AG09319 (cell line): ENCODE measurements at places on chromosomes 6 and 20.

- DNase-seq = no peak
Observed at GRCh38 chr6:47241742-47242482, 67.8 kb downstream of the TNFRSF21 start.

DNA sequence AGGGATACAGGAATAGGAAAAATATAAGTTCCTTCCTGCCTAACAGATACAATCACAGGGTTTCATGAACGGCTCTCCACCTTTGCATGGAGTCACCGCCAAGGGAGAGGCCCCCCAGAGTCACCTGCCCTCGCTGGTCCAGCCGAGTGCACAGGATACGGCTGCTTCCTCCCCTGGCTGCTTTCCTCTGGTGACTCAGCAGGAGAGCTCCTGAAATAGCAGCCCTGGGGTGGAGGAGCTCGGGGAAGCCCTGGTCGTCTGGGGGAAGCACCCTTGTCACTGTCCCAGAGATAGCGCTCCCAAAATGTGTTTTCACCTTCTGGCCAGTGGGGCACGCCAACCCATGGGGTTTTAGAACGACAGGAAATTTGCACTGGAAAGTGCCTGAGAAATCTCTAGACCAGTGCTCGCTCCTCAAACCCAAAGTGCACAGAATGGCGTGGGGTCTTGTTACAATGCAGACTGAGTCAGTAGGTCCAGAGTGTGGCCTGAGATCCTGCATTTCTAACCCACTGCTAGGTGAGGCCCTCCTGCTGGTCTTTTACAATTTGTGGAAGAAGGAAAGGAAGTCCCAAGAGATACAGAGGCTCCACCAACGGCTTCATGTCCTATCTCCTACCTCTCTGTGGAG is 35.9 kb upstream of the FAM50B start:
- DNase-seq = no peak

- DNase-seq = no peak
Observed at GRCh38 chr6:87155842-87156815, 764 bp downstream of the ZNF292 start.

GRCh38 chr20:44485078-44485829 is 9.6 kb downstream of the TTPAL start:
- no peak for DNase-seq

- no peak for DNase-seq
Observed at GRCh38 chr6:113971741-113972140, 793 bp upstream of the HDAC2 start.

DNA sequence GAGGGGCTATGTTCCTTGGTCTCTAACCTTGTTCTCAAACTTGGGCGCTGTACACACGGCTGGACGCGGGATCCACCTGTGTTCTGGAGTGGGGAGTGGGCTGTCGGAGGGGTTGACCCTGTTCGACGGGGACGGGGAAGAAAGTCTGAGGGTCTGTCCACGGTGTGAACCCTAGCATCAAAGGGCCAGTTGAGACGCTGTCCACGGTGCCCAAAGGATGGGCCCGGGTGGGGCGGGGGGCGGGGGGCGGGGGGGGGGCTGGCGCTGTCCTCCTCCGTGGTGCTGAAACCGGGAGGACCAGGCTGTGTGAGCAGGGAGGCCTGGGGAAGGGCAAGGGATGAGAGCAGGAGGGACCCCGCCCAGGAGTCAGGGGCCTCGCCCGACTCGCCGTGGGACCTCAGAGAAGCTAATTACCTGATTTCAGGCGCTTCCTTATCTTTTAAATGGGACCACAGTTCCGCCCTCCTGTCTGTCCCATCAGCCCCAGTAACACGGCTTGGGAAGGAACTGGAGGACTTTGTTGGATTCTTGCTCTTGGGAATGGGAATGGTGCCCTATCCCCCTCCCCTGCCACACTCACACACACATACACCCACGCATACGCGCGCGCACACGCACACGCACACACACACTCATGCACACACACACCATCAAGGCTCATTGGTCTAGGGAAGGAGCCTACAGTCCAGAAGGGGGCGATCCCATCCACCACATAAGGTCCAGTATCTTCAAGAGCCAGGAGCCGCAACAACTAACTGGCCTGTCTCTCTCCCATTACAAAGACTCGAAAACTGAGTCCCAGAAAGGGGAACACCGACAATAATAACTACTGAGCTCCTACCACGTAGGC is 1.0 kb upstream of the VSTM2L start:
- peak; percentile 31 for DNase-seq

- no peak for DNase-seq
Observed at GRCh38 chr20:51023617-51024155, 779 bp upstream of the KCNG1 start.

DNA sequence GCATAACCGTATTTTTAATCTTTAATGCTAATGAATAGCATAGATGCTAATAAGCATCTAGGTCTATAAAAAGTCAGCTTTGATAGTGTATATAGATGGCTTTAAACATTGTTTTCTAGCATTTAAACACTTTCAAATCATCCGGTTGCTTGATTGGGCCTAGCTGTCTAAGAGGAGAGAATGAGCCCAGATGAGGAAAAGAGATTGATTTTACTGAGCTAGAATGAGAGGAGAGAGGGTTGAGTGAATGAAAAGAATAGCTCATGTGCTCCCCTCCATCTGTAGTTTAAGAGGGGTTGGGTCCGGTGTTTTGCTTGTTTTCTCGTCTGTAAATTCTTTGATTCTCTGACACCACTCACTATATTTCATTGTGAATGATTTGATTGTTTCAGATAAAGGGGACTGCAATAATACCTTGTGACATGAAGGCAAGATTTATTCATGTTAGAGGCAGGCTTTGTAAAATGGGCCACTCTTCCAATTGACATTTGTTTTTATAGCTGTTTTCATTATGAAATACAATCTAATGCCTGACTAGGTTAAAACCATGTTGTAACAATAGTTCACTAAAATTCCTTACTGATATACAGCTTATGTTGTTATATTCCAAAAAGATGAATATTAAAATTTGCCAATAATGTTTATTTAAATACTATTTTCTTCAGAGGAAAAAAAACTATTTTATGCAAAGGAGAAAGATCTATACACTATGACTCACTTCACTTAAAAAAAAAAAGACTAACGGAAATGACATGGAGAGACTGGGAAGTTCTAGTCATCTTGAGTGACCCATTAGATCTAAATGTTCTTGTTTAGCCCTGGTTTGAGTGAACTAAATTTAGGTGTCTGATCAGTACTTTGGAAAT is 3.2 kb downstream of the PTPN1 start:
- DNase-seq = no peak

DNA sequence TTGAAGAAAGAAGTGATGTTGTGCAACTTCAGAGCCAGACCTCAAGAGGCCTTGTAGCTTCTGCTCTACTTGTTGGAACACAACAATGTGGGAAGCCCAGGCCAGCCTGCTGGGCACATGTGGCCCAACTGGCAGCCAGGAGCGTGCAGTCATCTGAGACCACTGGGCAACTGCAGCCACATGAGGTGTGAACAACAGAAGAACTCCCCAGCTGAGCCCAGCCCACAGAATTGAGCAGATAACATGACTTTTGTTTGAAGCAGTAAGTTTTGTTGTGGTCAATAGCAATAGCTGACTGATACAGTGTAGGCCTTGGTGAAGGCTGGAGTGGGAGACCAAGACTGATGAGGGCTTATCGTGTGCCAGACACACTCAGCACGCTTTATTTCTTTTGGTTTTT is 8.6 kb upstream of the ADAM33 start:
- no peak for DNase-seq

GRCh38 chr6:110395221-110395620 is 20.2 kb downstream of the DDO start:
- DNase-seq = no peak

DNA sequence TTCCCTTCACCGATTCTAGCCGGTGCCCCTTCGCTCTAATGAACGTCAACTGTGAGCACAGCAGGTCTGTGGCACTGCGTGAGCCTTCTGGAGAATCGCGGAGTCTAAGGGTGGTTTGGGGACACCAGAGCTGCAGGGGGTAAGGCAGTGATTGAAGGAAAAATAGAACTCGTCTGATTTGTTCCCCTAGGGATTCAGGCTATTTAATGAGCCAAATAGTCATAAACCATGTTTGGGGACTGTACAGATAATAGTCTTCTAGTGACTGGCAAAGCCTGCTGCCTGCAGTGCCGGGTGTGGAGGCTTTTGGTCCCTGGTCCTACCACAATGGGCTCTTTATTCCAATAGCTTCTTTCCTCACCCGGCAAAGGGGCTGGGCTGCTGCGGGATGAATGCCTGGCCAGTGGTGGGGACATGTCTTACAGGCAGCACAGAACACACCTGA is 11.1 kb upstream of the NTSR1 start:
- no peak for DNase-seq

GRCh38 chr6:114375541-114376192 is 32.8 kb upstream of the HS3ST5 start:
- DNase-seq = no peak

DNA sequence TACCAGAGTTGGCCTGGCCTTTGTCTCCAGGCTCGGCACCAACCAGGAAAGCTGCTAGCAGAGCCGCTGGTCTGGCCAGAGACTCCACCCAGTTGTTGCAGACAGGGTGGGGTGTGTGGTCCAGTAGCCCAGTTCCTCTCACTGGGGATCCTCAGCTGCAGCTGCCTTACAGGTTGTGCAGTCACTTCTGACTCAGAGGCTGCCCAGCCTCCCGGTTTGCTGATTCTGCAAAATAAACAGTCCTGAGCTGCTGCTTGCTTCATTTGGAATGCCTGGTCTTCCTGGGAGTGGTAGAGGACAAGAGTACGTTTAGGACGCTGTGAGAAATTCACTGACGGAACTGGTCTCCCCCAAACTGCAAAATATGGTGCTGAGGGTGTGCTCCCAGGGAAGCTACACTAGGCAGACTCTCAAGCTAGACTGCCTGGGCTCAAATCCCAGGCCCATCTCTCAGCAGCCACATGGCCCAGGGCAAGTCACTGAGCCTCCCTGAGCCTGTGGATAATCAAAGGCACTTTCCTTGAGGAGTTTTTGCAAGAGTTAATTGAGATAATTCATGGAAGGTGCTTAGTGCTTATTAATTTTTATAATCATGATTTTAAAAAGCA is 246.1 kb downstream of the TFAP2C start:
- no peak for DNase-seq

DNA sequence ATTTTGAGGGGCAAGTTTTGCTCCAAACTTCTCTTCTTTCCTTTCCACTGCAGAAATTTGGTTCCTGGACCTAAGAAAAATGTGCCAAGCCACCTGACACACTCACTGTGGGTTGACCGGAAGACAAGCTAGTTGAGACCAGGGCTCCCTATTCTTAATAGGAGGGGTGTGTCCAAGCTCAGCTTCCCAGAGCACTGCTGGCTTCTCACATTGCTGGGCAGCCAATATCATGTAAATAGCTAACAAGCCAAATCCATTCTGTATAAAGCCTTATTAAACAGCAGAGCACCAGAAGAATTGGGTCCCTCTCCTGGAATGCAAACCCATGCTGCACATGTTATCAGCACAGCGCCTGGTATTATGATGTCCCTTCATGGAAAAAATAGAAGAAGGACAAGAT is 17.0 kb upstream of the SAMD3 start:
- no peak for DNase-seq

- DNase-seq = no peak
Observed at GRCh38 chr6:56172144-56172543, 75.2 kb downstream of the COL21A1 start.

DNA sequence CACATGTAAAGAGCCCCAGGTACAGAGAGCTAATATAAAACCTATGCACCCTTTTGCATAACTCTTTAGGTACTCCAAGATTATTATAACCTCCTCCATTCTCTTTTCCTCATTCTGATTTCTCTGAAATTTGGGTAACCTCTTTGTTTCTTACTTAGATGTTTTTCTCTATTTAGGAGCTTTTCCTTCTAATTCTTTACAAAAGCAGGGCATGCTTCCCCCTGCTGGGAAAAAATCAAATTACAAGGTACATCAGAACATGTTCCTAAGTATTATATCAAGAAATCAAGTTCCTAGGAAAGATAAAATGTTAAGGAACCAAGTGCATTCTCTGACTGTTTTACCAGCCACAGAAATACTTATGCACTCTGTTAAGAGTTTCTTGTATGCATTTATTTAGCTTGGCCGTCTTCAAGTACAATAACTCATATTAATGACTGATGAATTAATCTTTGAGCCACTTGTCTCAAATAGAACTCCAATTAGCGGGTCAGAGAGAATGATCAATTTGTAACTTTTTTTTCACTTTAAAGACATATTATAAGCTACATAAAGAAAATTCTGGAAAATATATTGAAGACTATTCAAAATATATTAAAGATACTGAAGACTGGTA is 2.1 kb downstream of the KHDRBS2 start:
- DNase-seq = no peak

GRCh38 chr6:15184441-15184861 is 61.4 kb upstream of the JARID2 start:
- no peak for DNase-seq

DNA sequence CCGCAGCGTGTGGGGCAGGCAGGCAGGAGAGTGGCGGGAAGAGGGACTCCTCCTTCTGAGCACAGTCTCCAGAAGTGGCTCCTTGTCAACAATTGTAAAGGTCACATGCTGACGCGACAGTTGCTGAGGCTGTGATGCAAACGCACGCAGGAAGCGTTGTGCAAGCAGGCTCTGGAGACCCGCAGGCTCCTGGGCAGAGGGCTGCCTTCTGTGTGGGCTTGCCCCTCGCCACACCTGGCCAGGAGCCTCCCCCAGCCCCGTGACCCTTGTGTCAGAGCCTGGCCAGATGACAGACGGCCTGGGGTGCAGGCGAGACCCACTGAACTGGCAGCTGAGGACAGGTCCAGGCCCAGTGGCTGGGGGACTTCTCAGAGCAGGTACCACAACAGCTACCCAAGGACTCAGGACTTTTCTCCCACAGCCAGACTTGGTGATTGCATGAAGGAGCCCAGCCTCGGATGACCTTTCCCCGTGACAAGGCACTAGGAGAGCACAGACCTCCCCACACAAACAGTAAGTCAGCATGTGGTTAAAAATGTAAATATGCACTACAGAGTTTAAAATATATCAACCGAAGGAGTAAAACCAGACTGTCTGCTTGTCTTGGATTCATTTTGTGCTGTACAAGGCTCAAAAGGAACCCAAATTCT is 222.1 kb upstream of the RREB1 start:
- no peak for DNase-seq

GRCh38 chr6:82337688-82338257 is 25.8 kb upstream of the TPBG start:
- DNase-seq = no peak

DNA sequence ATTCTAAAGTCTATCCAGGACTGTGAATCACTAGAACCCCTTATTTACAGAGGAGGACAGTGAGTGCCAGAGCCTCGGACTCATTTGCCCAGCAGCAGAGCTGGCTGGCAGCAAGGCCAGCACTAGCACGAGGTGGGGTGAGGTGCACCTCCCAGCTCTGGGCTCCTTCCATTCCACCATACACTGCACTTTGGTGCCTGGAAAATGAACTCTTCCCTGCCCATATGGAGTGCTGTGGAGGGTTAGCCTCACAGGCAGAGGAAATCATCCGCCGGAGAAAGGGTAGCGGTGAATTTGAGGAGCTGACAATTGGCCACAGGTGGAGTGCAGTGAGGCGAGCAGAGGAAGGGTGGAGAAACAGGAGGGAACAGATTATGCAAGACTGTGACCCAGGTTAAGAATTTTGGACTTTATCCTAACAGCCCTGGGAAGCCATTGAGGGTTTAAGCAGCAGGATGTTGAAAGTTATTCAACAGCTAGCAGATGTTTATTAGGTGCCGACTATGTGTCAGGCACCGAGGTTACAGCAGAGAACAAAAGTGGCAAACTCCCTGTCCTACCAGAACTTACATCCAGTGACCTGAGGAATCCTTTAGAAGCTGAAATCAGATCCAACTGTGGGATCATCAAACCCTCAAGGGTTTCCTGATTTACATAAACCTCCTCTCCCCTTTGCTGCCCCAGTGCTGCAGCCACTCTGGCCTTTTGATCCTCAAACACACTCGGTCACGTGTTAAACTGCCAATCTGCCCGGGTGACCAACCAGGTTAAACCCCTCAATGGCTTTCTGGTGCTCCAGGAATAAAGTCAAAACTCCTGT is 6.2 kb downstream of the TRIM26 start:
- DNase-seq = no peak
